ENCODE measurements at places on chromosomes 12 and 14.
A peak's percentile ranks its signal among the peaks of the same experiment; 100 is the strongest.

- DNase-seq = no peak
Observed at GRCh38 chr12:64392221-64392620, 1.7 kb upstream of the C12orf56 start.

DNA sequence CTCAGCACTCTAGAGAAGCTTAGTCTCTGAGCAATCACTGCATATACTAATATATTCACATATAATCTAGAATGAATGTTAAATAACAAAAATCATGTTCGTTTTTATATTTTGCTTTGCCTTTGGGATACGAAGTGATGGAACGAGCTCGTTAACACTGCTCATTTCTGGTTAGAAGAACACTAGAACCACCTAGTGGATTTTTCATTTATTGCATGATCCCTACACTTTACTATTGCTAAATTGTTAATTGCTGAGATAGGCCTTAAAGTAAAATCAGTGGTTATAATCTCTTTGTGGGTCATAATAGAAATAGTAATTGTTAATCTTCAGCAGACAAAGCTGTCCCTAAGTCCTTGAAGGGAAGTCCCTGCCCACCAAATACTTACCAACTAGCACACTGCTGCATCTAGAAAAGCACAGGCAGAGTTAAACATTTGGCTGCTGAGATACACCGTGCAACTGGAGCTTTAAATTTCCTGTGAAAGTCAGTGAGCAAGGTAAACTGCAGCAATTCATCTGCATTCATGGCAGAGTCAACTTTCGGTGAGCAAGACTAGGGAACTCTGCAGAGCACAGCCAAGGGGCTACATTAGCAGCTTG lies 353.7 kb downstream of the APAF1 start:
- no peak for DNase-seq

- no peak for DNase-seq
Observed at GRCh38 chr12:12683725-12684124, 12.3 kb downstream of the GPR19 start.

GRCh38 chr12:83323866-83324265 lies 637.2 kb downstream of the TMTC2 start:
- DNase-seq = no peak

DNA sequence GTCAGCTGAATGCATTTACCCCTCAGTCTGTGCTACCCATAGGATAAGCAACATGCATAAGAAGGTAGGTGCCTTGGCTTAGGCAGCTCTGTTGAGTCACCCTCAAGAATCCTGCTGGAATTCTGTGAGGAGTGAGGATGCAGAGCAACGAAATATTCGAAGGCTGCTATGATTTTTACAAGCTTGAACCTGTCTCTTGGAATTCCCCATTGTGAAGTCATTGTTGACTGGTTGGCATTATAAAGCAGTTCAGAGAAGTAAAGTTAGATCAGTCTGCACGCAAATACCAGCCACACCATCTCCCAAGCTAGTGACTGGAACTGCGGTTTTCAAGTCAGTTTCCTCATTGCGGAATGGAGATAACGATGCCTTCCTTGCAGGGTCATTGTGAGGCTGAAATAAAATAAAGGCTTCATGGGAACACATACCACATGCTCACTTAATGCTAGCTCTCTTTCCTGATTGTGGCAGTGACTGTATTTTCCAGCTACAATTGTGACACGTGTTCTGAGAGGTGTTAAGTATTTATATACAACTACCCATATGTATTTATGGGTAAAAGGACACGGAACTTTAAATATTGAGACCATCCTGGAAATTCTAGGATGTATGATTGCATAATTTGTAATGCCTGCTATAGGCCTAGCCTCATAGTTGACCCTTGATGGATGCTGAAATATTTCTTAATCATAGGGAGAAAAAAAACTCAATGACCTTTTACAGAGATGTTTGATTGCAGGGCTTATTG lies 96.7 kb downstream of the ETV6 start:
- no peak for DNase-seq

- DNase-seq = no peak
Observed at GRCh38 chr14:58662018-58662417, 24.3 kb downstream of the DACT1 start.

GRCh38 chr14:101247842-101248725 lies 313.2 kb upstream of the DIO3 start:
- DNase-seq = no peak

DNA sequence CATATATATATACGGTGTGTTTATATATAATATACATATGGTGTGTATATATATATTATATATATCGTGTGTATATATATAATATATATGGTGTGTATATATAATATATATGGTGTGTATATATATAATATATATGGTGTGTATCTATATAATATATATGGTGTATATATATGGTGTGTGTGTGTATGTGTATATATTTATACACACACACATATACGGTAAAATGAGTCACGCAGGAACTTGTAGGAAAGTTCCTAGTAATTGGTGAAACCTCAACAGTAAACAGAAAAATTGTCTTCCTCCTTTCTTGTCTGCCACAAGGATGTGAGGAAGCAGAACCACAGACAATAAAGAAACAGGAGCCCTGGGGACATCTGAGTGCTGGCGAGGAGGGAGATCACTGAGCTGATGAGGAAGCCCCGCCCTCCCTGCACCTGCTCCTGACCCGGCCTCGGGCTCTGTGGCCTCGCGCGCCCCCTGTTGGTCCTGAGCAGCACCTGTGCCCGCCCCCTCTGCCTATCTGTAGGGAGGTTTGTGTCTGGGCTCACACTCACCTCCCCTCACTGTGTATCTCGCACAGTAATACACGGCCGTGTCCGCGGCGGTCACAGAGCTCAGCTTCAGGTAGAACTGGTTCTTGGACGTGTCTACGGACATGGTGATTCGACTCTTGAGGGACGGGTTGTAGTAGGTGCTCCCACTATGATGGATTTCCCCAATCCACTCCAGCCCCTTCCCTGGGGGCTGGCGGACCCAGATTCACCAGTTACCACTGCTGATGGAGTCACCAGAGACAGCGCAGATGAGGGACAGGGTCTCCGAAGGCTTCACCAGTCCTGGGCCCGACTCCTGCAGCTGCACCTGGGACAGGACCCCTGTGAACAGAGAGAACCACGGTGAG lies 1079.4 kb downstream of the TMEM121 start:
- DNase-seq = peak; percentile 76

- no peak for DNase-seq
Observed at GRCh38 chr12:77189458-77189857, 124.1 kb upstream of the E2F7 start.

- peak; percentile 17 for DNase-seq
Observed at GRCh38 chr12:111529424-111530368, 69.4 kb downstream of the ATXN2 start.

- no peak for DNase-seq
Observed at GRCh38 chr12:13154027-13154538, 42.4 kb upstream of the EMP1 start.

DNA sequence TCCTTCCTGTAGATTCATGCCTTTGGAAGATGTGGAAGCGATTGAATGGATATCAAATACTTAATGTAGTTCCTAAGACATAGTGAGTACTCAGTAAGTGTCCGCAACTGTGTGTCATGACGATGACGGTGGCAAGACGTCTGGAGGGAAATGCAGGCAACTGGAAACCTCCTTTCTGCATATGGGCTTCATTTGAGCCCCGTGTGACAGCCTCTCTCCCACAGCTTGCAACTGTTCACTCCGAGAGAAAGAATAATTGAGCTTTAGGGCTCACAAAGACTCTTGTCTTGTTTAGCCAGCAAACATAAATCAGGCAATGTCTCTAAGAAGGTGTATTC lies 6.9 kb downstream of the CFAP251 start:
- DNase-seq = no peak

DNA sequence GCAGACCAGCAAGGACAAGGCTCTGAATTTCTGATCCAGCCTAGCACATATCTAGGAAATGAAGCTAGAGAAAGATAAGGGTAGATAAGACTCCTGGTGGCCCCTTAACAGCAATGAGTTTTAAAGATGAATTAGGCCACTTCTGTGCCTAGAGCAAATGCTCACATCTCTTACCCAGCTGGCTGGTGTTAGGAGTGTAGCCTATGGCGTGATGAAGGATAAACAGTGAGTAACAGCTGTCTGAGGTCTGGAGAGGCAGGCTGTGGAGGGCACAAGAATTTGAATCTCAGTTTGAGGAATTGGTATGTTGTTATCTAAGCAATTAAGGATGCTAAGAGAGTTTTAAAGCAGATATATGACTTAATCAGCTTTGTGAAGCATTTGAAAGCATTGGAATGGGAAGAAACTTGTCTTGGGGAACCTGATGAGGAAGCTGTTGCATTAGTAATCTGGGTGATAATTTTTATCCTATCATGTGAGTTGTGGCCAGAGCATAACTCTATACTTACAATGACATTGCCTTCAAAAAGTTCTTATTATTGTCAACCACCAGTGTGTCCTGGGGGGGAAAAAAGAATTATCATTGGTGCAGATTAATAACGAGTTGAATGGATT lies 161.8 kb downstream of the SRGAP1 start:
- DNase-seq = no peak

- DNase-seq = no peak
Observed at GRCh38 chr12:78085542-78086182, 255.0 kb downstream of the NAV3 start.

DNA sequence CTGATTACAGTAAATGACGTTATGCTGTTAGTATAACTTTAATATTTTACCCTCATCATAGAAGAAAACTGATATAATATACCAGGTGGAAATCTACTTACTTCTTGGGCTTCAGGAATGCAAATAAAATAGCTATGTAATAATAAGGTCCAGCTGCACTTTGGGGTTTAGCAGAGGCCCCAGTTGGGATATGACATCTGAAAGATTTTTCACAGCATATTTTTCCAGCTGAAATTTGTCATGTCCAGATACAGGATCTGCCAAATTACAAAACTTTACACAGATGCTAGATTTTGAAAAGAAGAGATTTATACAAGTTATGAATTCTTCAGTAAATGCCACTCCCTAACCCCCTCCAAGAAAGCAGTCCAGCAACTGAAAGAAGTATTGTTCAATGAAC lies 29.2 kb upstream of the DCN start:
- no peak for DNase-seq

DNA sequence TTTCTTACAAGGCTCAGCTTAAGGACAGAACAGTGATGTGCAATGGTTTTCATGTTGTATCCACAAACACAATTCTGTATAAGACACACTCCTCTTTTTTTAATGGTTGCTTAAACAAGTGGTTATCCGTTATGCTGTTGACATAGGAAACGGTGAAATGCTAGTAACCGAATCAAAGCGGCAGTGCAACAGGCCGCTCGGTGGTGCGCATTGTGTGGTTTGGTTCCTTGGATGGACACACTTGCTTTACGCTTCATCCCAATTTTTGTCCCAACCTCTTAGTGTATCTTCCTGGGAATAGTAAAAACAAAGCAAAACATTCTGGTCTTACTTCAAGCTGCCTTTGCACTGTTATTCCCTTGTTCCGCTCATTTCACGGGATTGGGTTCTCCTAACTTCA lies 650 bp upstream of the PTGER2 start:
- no peak for DNase-seq

DNA sequence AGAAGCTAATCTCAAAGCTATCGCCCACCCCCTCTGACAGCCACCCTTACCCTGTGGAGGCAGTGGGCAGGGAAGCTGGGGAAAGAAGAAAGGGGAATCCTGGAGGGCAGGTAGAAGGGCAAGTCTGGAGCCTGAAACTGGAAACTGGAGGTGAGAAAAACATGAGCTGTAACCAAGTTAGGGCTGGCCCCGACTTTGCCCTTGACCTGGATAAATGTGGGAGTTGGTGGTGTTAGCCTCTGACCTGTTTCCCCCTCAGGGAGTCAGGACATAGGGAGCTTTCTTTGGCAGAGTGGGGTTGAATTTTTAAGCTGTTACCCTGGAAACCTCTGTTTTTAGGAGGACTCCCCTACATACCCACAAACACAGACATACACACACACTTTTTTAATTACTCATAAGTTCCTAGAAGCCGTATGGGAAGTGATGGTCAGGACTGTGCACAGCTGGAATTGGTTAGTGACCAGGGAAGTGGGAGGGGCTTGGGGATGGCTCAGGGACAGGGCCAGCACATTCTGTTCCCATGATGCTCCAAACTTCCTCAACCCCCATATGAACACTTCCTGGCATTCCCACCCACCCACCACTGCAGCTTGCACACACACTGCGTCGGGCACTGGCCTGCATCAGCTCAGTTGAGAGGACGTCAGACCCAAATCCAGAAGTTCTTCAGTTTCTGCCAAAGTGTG lies 5.0 kb upstream of the MMP19 start:
- DNase-seq = no peak

- DNase-seq = no peak
Observed at GRCh38 chr14:63045234-63045611, at the start of gene KCNH5. Gene KCNH5, minus strand, starts transcription at chr14:63045458. Its CDS starts 272 bp downstream, at chr14:63045186.

DNA sequence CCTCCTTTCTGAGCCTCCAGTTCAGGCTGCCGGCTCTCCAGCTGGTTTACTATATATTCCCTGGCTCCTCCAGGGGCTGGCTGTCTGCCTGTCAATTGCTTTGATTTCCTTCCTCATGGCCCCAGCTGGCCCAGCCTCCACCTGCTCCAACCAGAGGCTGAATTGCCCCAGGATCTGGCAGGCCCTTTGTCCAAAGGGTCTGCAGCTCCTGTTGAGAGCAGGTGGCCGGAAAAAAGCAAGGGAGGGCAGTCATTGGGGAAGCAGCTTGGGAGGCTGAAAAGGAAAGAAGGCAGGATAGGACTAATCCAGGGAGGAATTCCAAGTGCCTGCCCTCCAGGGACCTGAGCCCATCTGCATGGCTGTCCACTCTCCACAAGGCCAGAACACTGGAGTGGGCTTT lies 25.3 kb downstream of the PAH start:
- no peak for DNase-seq

DNA sequence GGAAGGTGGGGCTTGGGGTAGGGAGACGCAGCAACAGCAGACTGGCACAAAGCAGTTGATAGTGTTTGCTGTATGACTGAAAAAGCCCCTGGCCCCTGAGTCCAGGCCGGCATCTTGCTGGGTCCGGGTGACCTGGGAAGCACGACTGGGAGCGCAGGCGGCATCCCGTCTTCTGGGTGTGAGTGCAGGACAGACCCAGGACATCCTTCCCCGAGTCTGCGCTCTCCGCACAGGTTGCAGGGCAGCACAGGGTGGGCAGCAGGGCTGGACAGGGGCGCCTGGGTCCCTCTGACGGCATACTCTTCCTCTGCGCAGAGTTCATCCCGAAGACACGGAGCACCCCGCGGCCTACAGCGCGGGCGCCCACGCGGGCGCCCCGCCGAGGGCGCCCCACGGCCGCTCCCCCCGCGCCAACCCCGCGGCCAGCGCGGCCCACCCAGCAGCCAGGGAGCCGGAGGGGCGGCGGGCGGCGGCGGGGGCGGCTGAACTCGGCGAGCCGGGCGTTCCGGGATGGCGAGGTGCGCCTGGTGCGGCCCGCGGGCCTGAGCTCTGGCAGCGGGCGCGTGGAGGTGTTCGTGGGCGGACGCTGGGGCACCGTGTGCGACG lies 9.2 kb upstream of the CYP46A1 start:
- DNase-seq = no peak

- no peak for DNase-seq
Observed at GRCh38 chr14:70567791-70568190, 32.7 kb downstream of the MED6 start.

DNA sequence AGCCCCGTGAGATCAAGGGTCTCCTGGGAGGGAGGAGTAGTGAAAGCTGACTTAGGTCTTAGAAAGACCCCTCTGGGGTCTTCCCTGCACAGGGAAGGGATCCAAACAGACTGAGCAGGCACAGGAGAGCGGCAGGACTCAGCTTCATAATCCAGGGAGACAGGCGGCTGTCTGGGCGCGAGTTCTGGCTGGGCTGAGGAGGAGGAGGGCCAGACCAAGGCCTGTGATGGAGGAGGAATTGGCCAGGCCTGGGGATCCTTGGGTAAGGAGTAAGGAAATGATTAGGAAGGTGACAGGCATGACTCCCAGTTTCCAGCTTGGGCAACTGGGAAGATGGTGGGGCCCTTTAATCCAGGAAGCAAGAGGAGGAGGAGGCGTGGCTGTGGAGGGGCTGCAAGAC lies 93.1 kb downstream of the DICER1 start:
- no peak for DNase-seq

Measured in stimulated activated CD4-positive, alpha-beta T cell treated with anti-CD3 and anti-CD28 coated beads, TNF-alpha, amount 100 ng/mL, for 24 hours (primary cell).